Mesangial cell (primary cell): ENCODE measurements at places on chromosomes 13 and 19. TPM values are rescaled to one million over a fixed set of nuclear protein-coding genes. Genes with fewer than 3 reads are reported as not detected.

Gene SPRED3
- total RNA-seq, result 0.81 and 1.5 TPM in 2 replicates

Gene CYP4F12
- not detected in 2 replicates for total RNA-seq

Gene ZNF726
- total RNA-seq, result 1.0 and 11.6 TPM in 2 replicates

Gene HAUS8
- 6.2 and 17.8 TPM in 2 replicates for total RNA-seq

Gene CCDC70
- not detected in 2 replicates for total RNA-seq

Gene CPAMD8
- total RNA-seq, result 0.16 and 4.3 TPM in 2 replicates

Gene ADAMTSL5
- 0.65 and 4.4 TPM in 2 replicates for total RNA-seq

Gene DAND5
- 0.16 TPM in 1 of 2 replicates, not detected in the other for total RNA-seq

Gene EDDM13
- not detected in 2 replicates for total RNA-seq

Gene ZNF540
- total RNA-seq, result 0.16 and 0.76 TPM in 2 replicates

Gene MAST1
- total RNA-seq, result 0.49 and 1.0 TPM in 2 replicates

Gene NCR1
- total RNA-seq, result not detected in 2 replicates

Gene SEMA6B
- 0.49 and 3.3 TPM in 2 replicates for total RNA-seq

Gene IL11
- total RNA-seq, result 3.3 and 25.3 TPM in 2 replicates

Gene FBN3
- under 0.01 TPM in 1 of 2 replicates, not detected in the other for total RNA-seq

Gene LPAR6
- total RNA-seq, result 3.3 TPM in 2 replicates

Gene CGB3
- total RNA-seq, result 0.33 TPM in 1 of 2 replicates, not detected in the other

Gene PRODH2
- total RNA-seq, result not detected in 2 replicates

Gene PRR12
- 12.1 and 15.8 TPM in 2 replicates for total RNA-seq

Gene ZNF714
- total RNA-seq, result 3.0 and 7.0 TPM in 2 replicates

Gene DIAPH3
- 6.6 and 33.1 TPM in 2 replicates for total RNA-seq

Gene CRX
- not detected in 2 replicates for total RNA-seq

Gene ZNF491
- 0.33 and 0.51 TPM in 2 replicates for total RNA-seq

Gene CKM
- total RNA-seq, result not detected in 2 replicates

Gene CD33
- total RNA-seq, result not detected in 2 replicates

Gene SLC25A42
- total RNA-seq, result 3.4 and 7.5 TPM in 2 replicates

Gene CEACAM21
- total RNA-seq, result not detected in 2 replicates

Gene THSD8
- 0.76 TPM in 1 of 2 replicates, not detected in the other for total RNA-seq

Gene SUGP2
- 24.6 and 28.0 TPM in 2 replicates for total RNA-seq

Gene UBL5
- total RNA-seq, result 343 and 569 TPM in 2 replicates

Gene PLPPR3
- 1.5 and 4.7 TPM in 2 replicates for total RNA-seq

Gene CASP14
- total RNA-seq, result not detected in 2 replicates

Gene ADGRL1
- total RNA-seq, result 4.7 and 18.5 TPM in 2 replicates

Gene SERP2
- 3.6 and 7.9 TPM in 2 replicates for total RNA-seq

Gene TEX26
- total RNA-seq, result not detected in 2 replicates
